Mesangial cell (primary cell): ENCODE measurements at places on chromosomes 6 and 20. TPM values are rescaled to one million over a fixed set of nuclear protein-coding genes. Genes with fewer than 3 reads are reported as not detected.

Gene ARMC2
- total RNA-seq: 0.81 and 1.6 TPM in 2 replicates

Gene GABRR1
- total RNA-seq: not detected in 2 replicates

Gene ANKRD66
- not detected in 2 replicates for total RNA-seq

Gene PPIL1
- total RNA-seq: 19.0 and 49.5 TPM in 2 replicates

Gene SLC22A7
- not detected in 2 replicates for total RNA-seq

Gene TGM3
- not detected in 2 replicates for total RNA-seq

Gene FAM50B
- 7.8 and 13.7 TPM in 2 replicates for total RNA-seq

Gene SNX9
- 33.0 and 38.6 TPM in 2 replicates for total RNA-seq

Gene RNF5
- total RNA-seq: 61.1 and 63.1 TPM in 2 replicates

Gene DEFB123
- total RNA-seq: not detected in 2 replicates

Gene LCA5
- total RNA-seq: 1.3 and 2.2 TPM in 2 replicates

Gene SAPCD1
- 1.0 and 5.7 TPM in 2 replicates for total RNA-seq

Gene BIRC7
- total RNA-seq: 2.3 and 3.8 TPM in 2 replicates

Gene HLA-DPB1
- total RNA-seq: 6.8 and 41.1 TPM in 2 replicates
